Stimulated activated CD4-positive, alpha-beta T cell treated with anti-CD3 and anti-CD28 coated beads, Interleukin-12 subunit alpha, Interleukin-12 subunit beta, amount 100 ng/mL, for 48 hours (primary cell): ENCODE measurements at places on chromosomes 3 and 15.

- no peak for DNase-seq
Measured at GRCh38 chr3:42114130-42114725, 23.1 kb downstream of the TRAK1 start.

DNA sequence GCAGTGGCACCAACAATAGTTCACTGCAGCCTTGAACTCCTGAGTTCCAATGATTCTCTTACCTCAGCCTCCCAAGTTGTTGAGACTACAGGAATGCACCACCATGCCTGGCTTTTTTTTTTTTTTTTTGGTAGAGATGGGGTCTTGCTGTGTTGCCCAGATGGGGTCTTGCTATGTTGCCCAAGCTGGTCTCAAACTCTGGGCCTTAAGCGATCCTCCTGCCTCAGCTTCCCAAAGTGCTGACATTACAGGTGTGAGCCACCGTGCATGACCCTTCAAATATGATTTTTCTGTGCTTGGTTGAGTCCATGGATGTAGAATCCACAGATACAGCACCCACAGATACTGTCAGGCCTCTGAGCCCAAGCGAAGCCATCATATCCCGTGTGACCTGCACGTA, 30.2 kb upstream of the IDH2 start:
- no peak for DNase-seq

DNA sequence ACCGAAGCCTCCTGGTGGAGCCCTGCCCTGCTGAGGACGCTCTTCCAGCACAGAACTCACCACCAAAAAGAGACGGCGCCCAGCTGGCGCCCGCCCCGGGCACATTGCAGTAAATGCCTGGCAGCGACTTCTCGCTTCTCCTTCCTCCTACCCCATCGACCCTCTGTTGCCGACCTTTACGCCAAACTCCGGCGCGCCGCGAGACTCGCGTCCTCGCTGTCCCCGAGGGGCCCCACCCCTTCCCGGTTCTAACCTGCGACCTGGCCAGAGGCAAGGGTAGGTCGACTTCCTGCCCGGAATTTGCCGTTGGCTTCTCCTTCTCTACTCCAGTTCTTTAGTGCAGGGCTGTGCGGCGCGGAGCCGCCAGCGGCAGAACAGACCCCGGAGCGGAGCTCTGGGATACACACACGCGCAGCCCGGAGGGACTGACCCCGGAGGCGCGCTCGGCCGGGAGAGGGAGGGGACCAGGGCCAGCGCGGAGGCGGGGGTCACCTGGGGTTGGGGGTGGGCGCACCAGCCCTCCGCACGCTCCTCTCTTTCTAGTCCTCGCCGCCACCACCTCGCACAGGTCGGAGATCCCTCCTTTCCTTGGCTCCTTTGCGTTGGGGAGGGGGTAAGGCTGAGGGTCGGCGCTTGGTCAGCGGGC, 226.6 kb upstream of the AZI2 start:
- no peak for DNase-seq

DNA sequence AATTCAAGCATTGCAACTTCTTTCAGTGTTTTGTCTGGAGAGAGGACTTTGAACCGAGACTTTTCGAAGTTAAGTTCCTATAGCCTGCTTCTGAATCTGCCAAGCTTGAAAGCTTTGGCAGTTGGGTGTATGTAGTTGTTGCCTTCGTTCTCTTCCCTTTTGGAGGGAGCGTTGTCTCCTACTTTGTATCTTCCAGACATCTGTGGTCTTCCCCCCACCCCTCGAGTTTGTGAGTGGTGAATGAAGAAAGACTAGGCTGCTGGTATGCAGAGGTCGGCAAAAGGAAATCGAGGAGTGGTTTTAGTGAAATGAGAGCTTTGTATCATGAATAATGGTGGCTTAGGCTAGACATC, 1.3 kb downstream of the CTNNB1 start:
- DNase-seq: no peak

- no peak for DNase-seq
Measured at GRCh38 chr3:45518376-45519135, 76.0 kb upstream of the LIMD1 start.

DNA sequence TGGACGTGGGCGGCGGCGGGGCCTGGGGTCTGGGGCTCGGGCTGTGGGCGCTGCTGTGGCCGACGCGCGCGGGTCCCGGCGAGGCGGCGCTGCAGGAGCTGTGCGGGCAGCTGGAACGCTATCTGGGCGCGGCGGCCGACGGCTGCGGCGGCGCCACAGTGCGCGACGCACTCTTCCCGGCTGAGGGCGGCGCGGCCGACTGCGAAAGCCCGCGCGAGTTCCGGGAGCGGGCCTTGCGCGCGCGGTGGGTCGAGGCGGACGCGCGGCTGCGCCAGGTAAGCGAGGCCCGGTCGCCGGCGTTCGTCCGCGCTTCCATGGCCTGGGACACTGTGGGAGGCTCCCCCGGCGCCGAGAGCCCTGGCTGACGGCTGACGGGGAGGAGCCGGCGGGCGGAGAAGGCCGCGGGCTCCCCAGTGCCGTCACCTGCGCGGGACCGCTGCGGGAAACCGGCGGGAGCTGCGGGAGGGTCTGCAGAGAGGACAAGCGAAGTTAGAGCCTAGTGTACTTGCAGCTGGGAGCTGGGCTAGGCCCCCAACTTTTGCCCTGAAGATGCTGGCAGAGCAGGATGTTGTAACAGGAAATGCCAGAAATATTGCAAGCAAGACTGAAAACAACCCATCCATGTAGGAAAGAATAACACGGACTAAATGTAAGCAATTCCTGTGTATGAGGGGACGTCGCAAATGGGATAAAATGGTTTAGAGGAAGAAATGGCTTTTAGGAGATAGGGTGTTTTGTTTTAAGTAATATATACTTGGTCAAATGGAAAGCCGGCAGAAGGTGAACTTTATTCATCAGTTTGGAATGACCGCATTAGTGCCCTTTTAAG, 847 bp downstream of the WHAMM start:
- DNase-seq: peak; percentile 16

GRCh38 chr15:64460724-64461720, 644 bp downstream of the ZNF609 start:
- peak; percentile 39 for DNase-seq

GRCh38 chr15:48642795-48643194, 2.7 kb downstream of the FBN1 start:
- no peak for DNase-seq

- DNase-seq: peak; percentile 12
Measured at GRCh38 chr3:58998476-58999117, 51.2 kb downstream of the CFAP20DC start.

DNA sequence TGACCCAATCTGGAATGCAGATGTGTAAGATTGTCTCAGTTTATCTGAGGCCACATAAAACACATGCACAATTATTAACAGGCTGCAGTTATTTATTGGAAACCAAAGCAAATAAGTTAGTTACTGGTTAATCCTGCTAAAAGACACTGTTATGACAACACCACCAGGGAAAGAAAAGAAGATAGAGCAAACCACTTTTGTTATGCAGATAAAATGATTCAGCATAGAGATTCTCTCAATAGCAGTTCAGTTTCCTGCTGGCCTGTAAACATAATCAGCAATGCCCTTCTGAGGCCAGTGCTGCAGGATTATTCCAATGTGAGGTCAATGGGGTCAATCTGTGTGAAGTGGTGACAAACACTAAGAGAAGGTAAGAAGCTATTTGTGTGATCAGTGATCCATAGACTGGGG, 244.4 kb downstream of the ZBTB20 start:
- DNase-seq: no peak

DNA sequence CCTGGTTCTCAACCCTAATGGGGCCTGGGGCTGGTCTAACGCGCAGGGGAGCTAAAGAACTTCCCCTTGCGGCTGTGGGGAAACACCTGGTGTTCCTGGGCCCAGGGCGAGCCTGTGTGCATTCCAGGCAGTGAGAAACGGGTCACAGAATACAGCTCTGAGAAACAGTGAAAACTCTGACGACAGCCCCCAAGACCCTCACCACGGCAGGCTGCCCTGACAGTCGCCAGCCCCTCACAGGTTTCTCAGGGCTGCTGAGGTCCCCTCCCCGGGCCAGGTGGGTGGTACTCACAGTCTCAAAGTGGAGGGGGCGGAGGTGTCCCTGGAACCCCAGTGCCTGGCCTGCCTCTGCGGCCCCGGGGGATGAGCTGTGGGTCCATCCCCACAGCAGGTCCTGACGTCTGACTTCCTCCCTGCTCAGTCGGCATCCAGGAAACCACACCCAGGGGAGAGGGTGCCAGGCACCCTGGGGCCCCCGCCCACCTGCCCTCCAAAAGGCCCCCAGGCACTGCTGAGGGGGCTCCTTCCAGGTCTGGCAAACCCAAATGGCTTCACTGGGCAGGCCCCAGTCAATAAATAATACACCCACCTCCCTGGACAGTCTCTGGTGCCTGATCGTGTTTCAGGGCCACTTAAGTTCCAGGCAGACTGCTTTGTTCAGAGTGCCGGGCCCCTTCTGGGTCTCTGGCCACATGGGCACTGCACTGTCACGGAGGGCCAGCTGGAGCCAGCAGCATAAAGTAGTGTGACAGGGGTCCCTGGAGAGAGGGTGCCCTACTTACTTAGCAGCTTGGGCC, 57.7 kb downstream of the IQSEC1 start:
- DNase-seq: peak; percentile 37

DNA sequence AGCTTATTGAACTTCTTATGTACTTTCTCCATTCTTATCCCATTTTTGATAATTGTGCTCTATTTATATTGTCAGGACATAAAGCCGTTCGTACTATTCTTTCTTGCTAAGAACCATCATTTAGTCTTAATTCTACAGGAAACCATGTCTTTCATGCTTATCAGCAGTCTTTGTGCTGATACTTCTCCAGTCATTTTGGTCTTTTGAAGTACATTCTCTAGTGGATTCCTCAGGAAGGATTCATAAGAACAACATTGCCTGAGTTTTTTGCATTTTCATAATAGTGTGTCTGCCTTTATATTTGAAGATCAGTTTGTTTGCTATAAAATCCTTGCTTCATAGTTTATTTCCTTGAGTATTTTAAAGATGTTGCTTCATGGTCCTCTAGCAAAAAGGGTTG, 126.6 kb upstream of the NEO1 start:
- no peak for DNase-seq

DNA sequence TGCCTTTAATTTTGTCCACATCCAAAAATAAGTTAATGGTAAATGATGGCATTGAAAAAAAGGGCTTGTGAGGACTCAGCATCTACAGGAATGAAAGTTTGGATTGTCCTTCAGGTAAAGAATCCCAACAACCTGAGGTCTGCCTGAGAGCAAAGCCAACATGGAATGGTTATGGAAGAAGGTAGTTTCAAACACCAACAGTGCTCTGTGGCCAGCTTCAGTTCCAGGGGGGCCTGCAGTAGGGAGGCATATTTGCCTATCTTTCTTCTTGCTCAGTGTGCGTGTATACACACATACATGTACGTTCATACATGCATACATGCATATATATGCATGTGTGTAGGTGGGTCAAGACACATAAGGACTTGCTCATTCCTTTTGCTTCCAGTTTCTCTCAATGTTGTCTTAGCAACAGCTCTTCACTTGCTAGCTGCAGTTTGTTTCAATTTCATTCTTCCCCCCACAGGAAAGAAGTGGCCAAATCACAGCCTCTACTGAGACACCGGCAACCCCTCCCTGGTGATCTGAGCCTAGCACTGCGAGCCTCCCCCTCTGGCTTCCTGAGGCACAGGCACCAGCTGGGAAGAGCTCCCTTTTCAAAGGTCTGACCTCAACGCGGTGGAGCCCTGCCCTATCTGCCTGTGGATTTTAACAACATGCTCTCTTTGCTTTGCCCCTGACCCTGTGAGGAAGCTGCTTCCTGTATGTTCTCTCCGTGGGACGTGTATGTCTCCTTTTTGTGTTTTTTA, 146.2 kb downstream of the KLF13 start:
- DNase-seq: no peak

- DNase-seq: no peak
Measured at GRCh38 chr3:23994244-23994569, 49.1 kb downstream of the NR1D2 start.

DNA sequence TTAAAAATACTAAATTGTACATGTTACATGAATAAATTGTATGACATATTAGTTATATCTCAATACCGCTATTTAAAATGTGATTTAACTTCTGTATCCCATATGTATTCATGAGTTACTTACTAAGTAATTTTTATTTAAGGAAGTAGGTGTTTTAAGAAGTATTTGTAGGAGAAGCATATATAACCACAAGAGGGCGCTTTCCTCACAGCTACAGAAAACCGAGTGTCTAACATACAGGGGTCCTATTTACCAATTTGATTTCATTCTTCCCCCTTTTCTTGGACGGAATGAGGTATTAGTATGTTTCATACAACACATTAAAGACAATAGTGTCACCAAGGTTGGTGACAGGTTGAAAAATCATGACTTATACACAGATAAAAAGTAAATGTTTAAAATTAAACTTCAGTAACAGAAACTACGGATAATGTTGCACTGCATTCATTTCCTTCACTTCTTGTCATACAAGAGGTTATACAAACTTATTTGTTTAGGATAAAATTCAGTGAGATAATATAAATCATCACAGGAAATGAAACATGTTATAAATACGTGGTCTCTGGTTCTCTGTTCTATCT, 253.6 kb downstream of the MAGI1 start:
- DNase-seq: no peak

- DNase-seq: no peak
Measured at GRCh38 chr15:57827021-57827420, 120.5 kb downstream of the POLR2M start.

- peak; percentile 20 for DNase-seq
Measured at GRCh38 chr15:31216215-31216911, 110.3 kb upstream of the KLF13 start.

DNA sequence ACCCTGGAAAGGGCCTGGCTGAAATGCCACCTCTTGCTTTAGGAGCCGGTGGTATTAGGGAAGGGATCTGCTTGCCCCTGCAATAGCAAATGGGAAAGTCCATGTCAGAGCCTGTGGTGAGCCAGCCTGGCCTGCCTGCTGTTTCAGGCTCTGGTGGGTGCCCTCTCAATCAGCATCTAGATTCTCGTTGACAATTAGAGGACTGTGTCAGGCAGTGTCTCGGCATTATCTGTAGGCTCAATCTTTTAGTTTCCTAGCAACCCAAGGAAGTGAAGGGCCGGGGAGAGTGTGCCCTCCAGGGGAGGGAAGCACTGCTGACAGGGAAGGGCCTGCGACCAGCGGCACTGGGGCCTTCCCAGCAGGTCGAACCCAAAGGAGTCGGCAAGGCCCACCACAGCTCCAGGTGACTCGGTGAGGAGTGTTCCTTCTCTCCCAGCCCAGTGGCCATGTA, 42.1 kb downstream of the TLE3 start:
- DNase-seq: no peak

DNA sequence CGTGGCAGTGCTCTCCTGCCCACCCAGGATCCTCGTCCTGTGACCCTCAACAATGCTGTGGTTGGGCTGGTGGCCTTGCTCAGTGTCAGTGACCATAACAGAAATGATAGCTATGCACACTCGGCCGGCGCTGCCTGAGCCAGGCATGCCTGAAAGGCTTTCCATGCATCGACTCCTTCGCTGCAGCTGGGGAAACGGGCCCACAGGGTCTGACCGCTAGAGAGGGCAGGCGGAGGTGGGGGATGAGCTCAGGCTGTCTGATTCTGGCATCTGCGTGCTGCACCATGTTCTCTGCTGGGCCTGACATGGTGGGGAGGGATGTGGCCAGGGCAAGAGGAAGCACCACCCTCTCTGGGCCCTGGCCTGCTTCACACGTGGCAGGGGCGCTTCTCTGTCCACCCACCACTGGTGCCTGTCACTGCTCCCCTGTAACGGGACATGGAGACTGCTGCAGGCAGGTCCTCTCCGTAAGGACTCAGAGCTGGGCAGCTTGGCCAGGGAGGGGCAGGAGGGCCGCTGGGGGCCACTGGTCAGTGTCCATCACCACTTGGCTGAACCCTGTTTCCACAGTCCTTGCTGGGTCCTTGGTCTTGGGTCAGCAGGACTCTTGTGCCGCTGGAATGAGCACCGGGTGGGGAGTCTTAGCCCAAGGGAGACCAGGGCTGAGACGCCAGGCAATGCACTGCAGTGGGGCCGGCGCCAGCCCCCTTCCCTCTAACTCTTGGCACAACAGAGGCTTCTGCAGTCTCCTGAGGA, 64.1 kb upstream of the RPL32 start:
- DNase-seq: no peak
